Dermis microvascular lymphatic vessel endothelial cell (primary cell): ENCODE measurements at places on chromosomes 5 and 9. TPM values are rescaled to one million over a fixed set of nuclear protein-coding genes. Genes with fewer than 3 reads are reported as not detected.

- DNase-seq: no peak
Measured at GRCh38 chr5:142640316-142641005, 45.4 kb downstream of the FGF1 start.

DNA sequence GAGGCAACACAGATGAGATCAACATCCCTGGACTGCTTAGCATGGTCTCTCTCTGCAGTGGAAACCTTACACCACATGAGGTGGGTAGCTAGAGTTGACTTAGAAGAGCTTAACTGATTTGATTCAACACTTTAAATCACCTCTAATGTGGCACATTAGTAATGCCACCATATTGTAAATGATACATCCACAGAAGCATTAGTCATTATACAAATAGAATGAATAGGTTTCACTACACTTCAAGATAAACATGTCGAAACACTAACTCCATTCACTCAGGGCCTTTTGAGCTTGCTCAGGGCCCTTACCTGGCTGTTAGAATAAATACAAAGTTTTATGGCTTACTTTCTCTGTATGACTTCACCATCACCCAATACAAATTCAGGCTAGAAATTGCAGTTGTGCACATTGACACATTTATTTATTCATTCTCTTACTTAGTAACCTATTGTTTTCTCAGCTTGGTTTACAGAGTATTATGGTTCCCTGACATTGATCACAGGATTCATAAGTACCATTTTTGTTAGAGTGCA is 9.3 kb upstream of the SMAD5 start:
- no peak for DNase-seq

PCDHGA11 gene
- 4.0 and 5.4 TPM in 2 replicates for total RNA-seq

DNA sequence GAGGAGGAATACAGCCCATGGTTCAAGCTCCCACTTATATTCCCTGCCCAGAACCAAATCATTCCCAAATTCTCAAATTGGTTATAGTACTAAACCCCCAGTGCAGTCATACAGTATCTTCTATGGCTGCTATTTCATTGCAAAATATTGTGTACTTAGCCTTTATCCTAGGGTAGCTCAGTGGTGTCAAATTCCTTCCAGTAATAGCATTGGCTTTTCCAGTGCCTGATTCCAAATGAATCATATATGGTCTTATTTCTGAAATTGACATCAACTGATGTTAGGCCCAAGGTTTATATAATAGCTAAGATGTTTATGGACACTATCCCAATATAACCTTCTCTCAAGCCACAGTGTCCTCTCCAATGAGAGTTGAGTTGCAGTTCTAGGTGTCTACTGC is 256.7 kb downstream of the NDUFS4 start:
- DNase-seq: no peak

DDX31 gene
- 7.2 and 10.1 TPM in 2 replicates for total RNA-seq
